ENCODE measurements at places on chromosomes 13 and 19.
A peak's percentile ranks its signal among the peaks of the same experiment; 100 is the strongest.

DNA sequence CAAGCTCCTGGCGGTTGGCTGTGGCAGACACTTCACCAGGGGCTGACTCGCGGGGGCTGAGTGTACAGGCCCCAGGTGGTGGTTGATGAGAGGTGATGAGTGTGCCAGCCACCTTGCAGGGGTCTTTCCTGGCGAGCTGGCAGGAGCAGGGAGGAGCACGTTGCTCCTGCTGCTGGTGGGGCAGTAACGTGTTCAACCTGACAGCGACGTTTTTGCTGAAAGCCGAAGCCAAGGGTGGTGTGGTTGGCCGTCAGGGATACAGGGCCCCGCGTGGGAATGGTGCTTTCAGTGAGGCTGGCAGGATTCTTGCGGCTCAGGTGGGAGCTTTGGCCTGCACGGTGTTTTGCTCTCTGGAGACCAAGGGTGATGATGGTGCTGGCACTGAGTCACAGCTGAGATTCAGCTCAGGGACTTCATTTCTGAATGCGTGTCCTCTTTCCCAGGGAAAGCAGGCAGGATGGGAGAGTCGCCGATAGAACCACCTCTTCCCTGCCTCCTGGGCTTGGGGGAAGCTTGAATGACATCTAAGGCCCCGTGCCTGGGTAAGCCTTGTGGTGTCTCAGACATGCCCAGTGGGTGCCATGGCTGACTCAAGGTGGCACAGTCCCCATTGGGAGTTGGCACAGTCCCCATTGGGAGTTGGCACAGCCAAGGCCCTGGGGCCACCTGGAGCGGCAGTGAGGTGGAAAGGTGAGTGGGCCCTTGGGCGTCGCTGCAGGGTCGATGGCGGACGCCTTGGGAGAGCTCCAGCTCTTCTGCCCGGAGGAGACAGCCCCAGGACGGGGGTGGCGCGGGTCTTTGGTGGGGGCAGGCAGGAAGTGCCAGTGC lies 8.8 kb downstream of the DAZAP1 start:
- DNase-seq: no peak

GRCh38 chr13:105177265-105177900 lies 1358.1 kb downstream of the EFNB2 start:
- DNase-seq: no peak

DNA sequence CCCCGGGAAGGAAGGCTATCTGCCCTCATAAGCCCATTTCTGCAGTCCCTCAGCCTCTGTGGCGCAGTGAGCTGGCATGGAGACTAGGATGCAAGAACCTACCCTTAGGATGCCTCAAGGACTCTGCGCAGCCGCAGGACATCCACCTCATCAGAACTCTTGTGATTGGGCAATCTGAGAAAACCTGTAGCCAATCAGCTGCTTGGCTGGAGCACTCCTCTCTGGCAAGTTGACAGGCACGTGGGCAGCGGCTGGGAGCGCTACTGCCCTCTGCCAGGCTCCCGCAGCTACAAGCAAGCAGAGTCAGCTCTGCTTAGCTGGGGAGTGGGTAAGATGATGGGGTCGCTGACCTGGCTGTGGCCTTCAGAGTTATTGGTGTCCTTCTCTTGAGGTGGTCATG lies 1.5 kb upstream of the ECSIT start:
- peak; percentile 80 for DNase-seq

DNA sequence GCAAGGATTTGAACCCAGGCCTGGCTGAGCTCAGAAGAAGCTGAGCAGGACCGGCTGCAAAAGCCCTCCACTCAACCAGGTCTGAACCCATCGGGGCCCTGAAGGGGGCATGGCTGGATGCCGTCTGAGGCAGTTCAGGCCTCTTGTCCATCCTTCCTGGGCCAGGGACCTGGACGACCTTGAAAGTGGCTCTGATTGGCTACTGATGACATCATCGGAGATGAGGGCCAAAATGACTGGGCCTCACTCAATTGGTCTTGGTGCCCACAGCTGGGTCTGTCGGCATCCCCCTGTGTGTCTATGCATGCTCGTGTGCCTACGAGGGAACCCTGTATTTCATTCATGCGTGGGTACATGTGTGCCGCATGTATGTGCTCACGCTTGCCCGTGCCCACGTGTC lies 71.8 kb downstream of the PTPRS start:
- no peak for DNase-seq

- DNase-seq: no peak
These were observed 1115.9 kb upstream of the PCDH9 start for GRCh38 chr13:68345963-68346531.

GRCh38 chr13:57739089-57739488 lies 107.5 kb downstream of the PCDH17 start:
- no peak for DNase-seq

All from heart left ventricle (tissue), 16 donors.